Memory B cell (primary cell): ENCODE measurements at places on chromosomes 2 and 18.

GRCh38 chr18:4603955-4604354 is 148.8 kb upstream of the DLGAP1 start:
- DNase-seq: no peak

GRCh38 chr18:33924576-33924975 is 300.1 kb downstream of the NOL4 start:
- no peak for DNase-seq

- no peak for DNase-seq
Observed at GRCh38 chr2:234880551-234881211, 71.1 kb upstream of the SH3BP4 start.

DNA sequence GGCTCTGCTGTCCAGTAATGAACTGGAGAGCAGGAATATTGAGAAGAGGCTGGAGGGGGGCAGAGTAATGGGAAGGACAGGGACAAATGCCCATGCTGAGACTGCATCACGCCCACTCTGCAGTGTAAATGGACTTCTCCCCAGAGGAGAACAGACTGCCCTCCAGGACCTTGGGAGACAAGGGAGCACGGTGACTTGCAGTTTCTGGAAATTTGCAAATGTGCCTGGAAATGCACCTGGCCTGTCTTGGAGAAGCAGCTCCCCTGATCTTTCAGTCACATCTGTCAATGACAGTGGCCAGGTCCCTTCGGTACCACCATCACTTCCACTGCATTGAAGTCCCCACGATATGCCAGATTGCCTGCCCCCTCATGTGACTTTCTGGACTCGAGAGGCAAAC is 178.7 kb upstream of the SH3BP4 start:
- no peak for DNase-seq

DNA sequence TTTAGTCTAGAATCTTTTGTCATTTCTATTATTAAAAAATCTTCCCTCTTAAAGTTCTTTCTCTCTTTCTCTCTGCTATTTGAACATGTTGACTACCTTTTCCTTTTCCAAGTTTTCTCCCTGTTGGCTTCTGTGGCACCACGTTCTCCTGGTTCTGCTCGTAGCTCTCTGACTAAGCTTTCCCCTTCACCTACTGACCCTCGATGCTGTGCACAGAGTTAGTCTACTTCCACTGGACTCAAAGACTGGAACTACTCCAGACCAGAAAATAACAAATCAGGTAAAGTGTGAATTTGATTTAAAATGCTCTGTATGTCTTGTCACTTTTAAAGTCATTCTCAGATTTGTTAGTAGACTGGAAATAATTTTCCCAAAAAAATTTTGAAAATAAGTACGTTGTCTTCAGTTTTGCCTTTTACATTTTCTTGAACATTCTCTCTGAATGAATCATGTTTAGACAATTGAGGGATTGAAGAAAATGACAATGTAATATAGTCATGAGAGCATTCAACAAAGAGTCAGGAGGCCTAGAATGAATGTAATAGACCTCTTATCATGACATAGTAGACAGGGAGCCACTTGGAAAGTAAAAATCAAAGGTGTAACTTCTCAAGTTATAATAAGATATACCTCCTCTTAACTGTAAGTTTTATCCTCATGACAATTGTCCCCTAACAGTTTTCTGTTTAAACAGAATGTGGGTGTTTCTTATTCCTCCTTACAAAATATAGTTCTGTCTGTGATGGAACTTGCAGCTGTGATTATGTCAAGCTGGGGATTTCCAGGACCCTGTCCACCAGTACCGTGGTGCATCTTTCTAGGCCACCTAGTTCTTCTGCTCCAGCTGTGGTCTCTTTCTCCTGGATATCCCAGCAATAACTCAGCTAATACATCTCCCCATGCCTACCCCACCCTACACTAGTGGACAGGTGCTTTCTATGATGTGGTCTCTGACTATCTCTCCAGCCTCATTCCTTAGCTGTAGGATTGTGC is 25.5 kb downstream of the ITPRID2 start:
- no peak for DNase-seq

DNA sequence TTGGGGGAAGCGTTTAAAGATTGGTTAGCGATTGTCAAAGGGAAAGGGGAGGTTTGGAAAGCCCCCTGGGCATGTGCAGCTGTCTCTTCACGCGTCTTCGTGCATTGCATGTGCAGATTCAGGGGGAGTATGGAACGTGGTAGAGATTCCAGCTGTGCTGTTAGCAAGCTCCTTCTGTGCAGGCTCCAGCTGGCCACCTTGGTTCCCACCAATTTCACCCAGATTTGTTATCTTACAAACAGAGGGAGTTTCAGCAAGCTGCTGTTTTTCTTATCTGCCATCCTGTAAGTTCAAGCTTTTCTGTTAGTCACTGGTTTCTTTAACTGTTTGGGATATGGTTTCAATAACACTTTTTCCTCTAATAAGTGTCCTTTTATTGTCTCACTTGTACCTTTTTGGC is 30.4 kb downstream of the FARP2 start:
- no peak for DNase-seq
